Thyroid gland (tissue), 4 donors: ENCODE measurements at places on chromosomes 13 and 19. TPM values are rescaled to one million over a fixed set of nuclear protein-coding genes. Genes with fewer than 3 reads are reported as not detected.

DNA sequence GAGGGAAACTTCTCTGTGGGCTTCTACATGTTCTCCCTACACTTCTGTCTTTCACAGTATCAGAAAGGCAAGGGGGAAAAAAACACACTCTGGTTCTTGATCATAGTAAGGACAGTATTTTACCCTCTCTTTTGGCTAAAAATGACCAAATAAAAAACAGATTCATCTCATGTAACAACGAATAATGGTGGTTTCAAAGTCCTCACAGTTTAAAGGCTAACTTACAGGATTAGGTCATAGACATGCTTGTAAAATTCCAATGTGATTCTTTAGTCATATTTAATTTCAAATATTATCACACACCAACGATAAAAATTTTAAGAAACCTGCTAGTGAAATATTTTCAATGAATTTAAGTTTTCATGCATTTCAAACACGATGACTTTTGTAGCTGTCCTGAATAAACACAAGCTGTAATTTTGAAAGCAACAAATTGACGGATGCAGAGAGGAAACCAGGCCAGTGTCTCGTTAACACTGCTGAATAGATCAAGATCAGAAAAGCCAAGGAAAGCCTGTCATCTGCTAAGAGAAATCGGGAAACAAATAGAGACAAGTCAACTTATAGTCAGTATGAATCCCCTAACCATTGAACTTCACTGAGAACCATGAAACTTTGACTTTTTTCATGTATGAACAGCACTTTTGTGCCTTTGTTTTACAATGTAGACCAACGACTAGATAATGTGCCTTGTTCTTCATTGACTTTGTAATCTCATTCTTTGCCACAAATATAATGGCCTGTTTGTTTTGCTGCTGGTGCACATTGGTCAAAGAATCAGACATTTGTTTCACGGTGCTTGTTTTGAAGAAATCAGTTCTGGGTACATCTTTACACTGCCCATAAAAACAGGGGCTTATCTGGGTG is 22.0 kb downstream of the MBNL2 start:
- no peak for DNase-seq

DNA sequence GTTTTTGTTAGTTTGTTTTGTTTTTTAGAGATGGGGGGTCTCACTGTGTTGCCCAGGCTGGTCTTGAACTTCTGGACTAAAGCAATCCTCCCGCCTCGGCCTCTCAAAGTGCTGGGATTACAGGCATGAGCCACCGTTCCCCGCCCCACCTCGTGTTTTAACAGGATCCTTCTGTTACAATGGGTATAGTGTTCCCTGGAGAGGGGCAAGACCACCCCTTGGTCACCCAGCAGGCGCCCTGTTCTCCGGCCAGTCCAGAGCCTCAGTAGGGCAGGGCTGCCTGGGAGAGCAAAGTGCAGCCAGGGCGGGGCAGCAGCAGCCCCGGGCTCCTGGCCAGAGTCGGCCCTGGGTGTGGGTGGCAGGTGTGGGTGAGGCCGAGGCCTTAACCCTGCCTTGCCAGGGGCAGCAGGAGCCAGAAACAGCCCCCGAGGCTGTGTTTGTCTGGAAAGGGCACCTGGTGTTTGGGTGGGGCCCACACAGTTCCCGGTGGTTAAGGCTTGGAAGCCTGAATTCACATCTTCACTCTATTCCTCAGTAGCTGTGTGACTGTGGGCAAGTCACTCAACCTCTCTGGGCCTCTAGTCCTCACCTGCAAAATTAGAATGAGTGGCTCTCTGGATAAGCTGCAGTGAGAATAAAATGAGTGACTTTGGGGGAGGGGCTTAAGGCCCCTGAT is 7.2 kb downstream of the VASP start:
- DNase-seq, result no peak

ZNF723 gene
- not detected for total RNA-seq

EFNB2 gene
- 18.7 TPM for total RNA-seq

ZNF699 gene
- 14.3 TPM for total RNA-seq

HCST gene
- total RNA-seq, result not detected

TMEM86B gene
- 2.9 TPM for total RNA-seq

ACP5 gene
- 4.9 TPM for total RNA-seq
